ENCODE measurements at places on chromosomes 3 and 15.
A peak's percentile ranks its signal among the peaks of the same experiment; 100 is the strongest.

DNA sequence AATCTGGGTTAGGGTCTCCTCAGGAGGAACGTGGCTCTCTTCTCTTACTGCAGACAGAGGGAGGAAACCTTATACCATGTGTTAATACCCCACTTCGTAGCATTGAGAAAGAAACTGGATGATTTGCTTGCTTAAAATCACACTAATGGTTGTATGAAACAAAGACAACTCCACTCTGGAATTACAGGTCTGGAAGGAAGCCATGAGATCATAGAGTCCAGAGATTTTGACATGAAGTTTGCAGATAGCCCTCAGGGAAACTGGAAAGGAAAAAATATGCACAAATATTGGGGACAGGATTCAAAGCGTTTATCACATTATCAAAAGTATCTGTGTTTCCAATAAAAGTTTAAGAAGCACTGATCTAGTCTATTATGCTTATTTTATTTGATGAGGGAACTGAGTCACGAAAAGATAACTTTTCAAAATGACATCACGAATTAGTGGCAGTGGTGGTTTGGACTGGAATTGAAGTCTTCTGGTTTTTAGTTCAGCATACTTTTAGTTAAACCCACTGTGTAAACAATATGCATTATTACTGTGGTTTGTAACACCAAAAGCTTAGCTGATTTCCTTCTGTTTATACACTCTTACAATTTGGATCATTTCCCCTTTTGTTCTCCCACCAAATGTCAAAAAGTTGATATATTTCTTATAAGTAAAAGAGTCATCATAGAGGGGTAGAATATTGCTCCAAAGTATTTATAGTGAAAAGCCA is 16.8 kb downstream of the FGF7 start:
- no peak for DNase-seq

DNA sequence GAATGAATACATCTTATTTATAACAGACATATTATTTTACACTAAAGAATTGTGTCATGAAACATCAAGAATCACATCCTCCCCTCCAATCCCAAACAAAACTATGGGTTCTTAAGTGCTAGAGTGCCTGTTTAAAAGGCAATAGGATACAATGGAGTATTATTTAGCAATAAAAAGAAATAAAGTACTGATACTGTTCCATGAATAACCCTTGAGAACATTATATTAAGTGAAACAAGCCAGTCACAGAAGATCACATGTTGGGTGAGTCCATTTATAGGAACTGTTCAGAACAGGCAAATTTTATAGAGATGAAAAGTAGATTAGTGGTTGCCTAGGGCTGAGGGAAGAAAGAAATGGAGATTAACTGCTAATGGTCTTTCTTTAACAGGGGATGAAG is 86.5 kb downstream of the ANKRD28 start:
- DNase-seq, result no peak

GRCh38 chr15:63605816-63606215 is 8.6 kb downstream of the FBXL22 start:
- DNase-seq, result no peak

DNA sequence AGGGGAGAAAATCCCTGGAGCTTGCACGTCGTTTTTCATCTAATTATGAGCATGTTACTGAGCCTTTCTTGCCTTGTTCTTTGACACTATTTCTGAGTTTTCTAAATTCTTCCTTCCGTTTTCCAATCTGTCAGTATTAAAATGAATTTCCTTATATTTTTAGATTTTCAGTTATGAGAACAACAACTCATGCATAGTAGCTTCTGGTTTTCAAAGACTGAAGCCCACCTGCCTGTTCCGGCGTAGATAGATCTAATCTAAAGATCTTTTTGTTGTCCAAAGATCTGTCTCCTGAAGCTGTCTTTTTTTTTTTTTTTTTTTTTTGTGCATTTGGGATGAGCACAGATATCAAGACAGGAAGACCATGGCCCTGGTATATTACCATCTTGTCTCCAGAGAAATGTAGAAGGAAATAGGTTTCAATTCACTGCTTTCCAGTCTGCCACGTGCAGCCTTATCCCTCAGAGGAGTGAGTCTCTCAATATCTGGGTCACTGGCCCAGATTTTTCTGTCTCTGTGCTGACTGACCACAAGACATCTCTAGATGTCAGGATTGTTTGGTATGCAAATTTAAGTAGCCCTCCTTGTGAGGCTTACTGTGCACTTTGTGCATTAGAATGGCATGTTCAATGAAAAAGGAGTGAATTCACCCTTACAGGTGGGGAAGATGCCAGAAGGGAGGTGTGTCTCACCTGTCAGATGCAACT is 222.3 kb upstream of the TMC3 start:
- DNase-seq, result no peak

DNA sequence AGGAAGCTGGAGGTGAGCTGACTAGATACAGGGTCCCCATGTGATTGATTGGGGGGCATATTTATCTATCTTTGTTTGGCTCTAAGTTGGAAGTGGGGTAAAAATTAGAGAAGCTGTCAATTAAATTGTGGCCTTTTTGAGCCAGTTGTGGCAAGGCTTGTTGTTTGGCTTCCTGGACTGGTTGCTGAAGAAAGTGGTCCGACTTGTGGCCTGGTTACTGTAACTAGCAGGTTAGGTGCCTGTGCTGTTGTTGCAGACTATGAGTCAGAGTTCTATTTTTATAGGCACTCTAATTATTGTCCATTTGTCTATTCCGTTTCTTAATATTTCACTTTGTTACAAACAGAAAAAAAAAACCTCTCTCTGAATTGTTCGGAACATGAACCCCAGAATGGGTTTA is 129.1 kb upstream of the CNTN6 start:
- DNase-seq, result no peak

- no peak for DNase-seq
Observed at GRCh38 chr15:39896846-39897245, 23.2 kb downstream of the GPR176 start.

DNA sequence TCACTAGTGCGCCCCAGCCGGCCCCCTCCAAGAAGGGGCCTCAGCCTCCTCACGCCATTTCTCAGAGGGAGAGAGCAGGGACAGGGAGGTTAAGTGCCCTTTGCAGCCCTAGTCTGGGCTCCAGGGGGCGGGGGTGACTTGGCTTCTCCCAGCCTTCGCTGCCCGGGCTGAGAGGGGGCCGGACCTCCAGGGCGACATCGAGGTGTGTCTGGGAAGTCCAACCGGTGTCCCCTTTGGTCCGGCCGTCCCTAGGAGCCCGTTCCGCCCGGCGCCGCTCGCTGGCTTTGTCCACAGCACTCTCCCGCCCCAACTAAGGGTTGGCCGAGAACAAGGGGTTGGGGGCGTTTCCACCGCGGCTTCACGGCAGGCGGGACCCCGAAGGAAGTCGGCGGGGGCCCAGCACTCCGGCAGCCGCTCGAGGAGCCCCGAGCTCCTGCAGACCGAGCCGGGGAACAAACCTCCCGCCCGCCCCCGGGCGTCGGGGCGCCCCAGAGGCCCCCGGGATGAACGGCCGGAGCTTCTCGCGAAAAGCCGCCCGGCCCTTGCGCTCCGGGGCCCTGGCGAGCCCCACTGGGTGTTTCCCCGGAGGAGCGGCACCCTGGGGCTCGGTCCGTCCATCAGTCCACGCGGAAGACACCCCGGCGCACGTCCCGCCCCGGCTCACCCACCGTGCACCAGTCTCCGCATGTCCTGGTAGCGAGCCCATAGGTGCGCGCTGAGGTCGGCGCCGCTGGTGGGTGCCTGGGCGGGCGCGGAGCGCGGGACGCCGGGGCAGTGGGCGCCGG is 627 bp downstream of the NT5DC2 start:
- DNase-seq, result peak; percentile 40

GRCh38 chr15:93460717-93461116 is 371.7 kb upstream of the RGMA start:
- DNase-seq, result no peak

GRCh38 chr3:66629150-66629981 is 128.5 kb upstream of the LRIG1 start:
- DNase-seq, result no peak

- no peak for DNase-seq
Observed at GRCh38 chr15:70252056-70252950, 154.6 kb upstream of the TLE3 start.

DNA sequence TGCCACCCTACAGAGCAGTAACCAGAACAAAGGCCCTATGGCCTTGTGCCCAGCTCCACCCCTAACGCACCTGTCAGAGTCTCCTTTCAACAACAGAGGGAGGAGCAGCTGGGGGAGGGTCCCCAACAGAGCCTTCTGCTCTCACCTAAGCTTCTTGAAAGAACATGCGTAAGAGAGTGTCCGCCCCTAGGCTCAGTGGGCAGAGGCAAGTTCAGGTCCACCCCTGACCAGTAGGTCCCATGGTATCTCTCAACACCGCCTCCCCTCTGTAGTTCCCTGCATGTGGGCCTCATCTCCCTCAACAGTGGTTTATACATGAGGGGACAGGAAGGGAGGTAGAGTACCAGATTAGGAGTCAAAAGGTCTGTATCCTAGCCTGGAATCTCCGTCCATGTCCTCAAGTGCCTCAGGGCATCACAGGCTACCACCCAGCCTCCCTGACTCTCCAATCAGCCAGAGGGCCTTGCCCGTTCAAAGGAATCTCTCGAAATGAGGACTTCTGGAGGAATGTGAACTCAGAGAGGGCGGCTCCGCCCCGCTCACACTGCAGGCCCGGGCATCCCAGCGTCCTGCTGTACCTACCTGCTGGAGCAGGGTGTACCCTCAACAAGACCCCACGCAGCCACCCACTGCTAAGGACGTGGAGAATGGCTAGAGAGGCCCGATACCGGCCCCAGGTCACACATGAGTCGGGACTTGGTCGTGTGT is 680 bp downstream of the POC1A start:
- DNase-seq, result peak; percentile 70

GRCh38 chr3:74390121-74390877 is 224.2 kb downstream of the CNTN3 start:
- no peak for DNase-seq

Data from RKO (cell line).